ENCODE measurements at places on chromosomes 7 and 10.
A peak's percentile ranks its signal among the peaks of the same experiment; 100 is the strongest.

- no peak for DNase-seq
Measured at GRCh38 chr10:110725801-110726630, 81.9 kb downstream of the RBM20 start.

- peak; percentile 44 for DNase-seq
Measured at GRCh38 chr7:12715372-12716133, 28.1 kb downstream of the ARL4A start.

DNA sequence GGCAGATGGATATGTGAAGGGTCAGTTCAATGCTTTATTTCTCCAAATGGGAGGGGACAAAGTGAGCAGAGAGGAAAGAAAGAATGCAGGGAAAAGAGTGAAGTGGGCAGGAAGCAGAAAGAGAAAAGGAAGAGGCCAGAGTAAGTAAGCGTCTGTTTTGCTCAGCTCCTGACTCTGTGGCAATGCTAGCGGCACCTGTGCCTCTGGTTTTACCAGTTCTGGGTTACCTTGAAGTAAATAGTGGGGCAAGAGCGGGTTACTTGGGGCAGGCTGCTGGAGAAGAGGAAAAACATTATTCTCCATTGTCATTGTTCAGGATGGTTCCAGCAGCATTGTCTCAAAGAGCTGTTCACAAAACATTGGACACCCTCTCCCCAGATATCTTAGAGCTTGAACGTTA lies 1.9 kb downstream of the TAS2R40 start:
- DNase-seq: no peak

- peak; percentile 84 for DNase-seq
Measured at GRCh38 chr10:31602541-31603234, 283.7 kb downstream of the ZEB1 start.

- no peak for DNase-seq
Measured at GRCh38 chr7:52085610-52086009, 769.0 kb upstream of the COBL start.

GRCh38 chr10:11782793-11783557 lies 40.2 kb upstream of the PROSER2 start:
- DNase-seq: no peak

GRCh38 chr7:133059263-133059662 lies 22.6 kb downstream of the CHCHD3 start:
- no peak for DNase-seq

DNA sequence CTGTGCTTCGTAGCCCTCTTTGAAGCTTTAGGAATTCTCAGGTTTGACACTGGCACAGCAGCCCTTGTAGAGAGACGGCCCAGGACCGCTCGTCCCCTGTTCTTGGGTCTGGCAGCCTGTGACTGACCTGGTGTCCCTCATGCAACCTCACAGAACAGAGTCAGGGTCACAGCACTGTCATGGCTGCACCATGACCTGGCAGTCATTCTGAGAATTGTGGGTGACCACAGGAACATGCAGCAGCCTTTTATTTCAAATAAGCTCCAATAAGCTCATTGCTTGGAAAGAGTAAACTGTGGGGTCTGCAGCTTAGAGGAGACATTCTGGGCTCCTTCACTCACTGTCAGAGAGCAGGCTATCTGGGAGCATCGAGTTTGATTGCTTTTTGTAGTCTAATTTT lies 42.5 kb downstream of the MYO1G start:
- DNase-seq: no peak

DNA sequence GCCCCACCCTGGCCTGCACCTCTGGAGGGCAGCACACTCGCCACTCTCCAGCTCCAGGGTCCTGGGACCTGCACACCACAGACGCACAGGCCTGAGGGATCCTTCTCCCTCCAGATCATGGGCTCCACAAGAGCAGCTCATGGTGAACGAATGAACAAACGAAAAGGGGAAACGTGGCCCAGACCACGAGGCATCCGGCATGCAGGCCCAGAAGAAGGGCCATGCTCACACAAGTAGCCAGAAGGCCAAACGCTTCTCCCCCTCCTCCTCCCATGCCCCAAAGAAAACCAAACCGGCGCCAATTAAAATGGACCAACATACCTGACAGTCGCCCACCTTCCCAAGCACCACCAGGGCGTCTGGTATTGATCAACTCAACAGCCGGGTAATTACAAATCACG lies 30.4 kb downstream of the MAD1L1 start:
- no peak for DNase-seq

DNA sequence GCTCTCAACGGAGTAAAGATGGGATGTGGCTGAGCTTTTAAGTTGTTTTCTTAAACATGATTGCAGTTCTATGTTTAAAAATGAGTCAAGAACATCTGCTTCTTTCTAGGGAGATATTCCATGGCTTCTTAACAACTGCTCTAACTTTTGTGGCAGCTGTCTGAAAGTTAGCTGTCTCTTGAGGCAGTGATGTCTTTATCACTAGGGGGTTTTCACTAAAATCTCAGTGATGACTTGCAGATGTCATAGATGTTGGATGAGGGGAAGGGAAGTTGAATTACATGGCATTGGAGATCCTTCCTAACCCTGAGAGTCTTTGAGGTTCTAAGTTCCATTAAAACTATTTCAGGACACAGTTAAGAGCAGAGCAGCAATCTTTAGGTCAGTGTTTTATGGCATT lies 43.5 kb downstream of the PRKG1 start:
- DNase-seq: no peak

Data from body of pancreas (tissue), 4 donors.